ENCODE measurements at places on chromosomes 11 and 22.

- H3K36me3 ChIP-seq = no peaks in the 10 kb centered on the region
- no peaks in the 10 kb centered on the region for H3K27me3 ChIP-seq
Observed at GRCh38 chr11:42025121-42025803, 565.8 kb upstream of the LRRC4C start.

GRCh38 chr11:126772267-126772666 is 228.3 kb downstream of the KIRREL3 start:
- no peak overlapping the region for H3K27ac ChIP-seq
- DNase-seq = no peak
- H3K4me1 ChIP-seq = no peaks in the 10 kb centered on the region
- no peak overlapping the region for H3K4me3 ChIP-seq
- H3K27me3 ChIP-seq = no peaks in the 10 kb centered on the region

DNA sequence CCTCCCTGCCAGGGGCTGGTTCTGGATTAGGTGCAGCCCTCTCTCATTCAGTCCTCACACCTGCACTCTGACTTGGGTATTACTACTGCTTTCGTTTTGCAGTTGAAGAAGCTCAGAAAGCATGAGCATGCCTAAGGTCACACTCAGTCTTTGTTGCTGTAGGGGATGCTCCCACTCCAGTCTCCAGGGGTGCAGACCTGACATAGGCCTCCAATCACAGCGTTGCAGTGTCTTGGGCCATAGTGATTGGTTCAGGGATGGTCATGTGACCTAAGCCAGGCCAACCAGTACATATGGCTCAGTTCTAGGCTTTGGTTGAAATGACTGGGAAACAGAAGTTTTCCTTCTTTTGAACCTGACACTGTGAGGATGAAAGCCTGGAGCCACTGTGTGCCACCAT is 61.7 kb downstream of the FBXO7 start:
- no peak for DNase-seq
- no peak overlapping the region for H3K27ac ChIP-seq
- no peak overlapping the region for H3K4me3 ChIP-seq
- H3K27me3 ChIP-seq = peaks cover 6% of the 10 kb centered on the region
- no peaks in the 10 kb centered on the region for H3K36me3 ChIP-seq

GRCh38 chr11:86706338-86707131 is 34.1 kb upstream of the ME3 start:
- H3K27me3 ChIP-seq = peaks cover 31% of the 10 kb centered on the region
- DNase-seq = no peak
- no peaks in the 10 kb centered on the region for H3K36me3 ChIP-seq

DNA sequence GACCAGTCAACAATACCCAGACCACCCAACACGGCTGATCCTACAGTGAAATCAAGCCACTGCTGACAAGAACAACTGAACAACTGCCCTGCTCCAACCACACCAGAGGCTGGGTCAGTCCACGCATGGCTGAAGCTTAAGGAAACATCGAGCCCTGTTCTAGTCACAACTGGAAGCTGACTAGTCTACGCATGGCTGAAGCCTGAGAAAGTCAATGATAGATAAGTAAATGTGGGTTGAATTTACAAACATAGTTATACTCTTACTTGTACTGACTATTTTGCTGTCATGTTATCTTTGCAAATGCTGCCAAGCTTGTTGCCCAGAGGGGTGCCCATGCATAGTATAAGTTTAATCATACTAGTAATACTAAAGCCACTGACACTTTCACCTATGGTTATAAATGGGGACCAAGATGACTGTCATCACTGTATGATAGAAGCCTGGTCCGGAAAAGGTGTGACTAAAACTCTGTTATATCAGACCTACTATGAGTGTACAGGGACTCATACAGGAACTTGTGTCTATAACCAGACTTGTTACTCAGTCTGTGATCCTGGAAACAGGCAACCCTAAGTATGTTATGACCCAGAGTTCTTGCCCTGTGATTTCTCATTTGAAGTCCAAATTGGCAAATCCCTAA is 43.4 kb upstream of the GLYAT start:
- H3K4me3 ChIP-seq = no peak overlapping the region
- no peak for DNase-seq
- H3K4me1 ChIP-seq = peaks cover 2% of the 10 kb centered on the region
- no peak overlapping the region for H3K27ac ChIP-seq
- peaks cover 2% of the 10 kb centered on the region for H3K27me3 ChIP-seq

DNA sequence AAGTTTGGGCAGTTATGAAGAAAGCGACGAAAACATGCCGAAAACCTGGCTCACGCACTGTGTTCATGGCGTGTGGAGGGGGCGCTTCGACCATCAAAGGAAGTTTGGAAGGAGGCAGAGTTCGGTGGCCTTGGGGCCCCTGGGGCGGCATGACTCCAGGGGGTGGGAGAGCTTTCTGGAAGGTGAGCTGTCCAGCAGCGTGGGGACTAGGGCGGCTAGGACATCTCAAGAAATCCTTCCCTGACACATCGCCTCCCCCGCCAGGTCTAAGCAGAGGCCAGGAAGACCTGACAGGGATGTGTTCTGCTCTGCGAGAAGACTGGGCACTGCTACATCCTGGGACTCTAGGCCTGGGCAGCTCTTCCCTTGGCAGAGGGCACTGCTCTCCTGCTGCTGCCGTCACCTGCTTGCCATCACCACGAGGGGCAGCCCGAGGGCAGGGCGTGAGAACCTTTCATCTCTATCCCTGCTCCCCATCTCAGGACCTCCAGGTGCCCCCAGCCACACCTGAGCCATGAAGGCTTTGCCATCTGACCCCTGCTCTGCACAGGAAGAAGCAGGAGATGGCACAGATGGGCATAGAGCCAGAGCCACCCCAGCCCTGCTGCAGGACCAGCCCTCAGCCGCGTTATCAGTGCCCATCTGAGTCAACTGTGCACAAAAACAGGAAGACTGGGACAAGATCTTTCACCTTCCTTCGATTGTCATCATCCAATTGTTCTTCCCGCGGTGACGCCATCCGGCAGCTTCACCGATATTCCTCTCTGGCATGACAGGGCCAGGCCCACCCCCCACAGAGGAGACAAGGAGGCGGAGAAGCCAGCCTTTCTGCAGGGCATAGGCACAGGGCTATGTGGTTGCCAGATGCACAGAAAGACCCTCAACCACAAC is 12.7 kb downstream of the LINC01488 start:
- H3K4me3 ChIP-seq = no peak overlapping the region
- peaks cover 1% of the 10 kb centered on the region for H3K4me1 ChIP-seq
- no peaks in the 10 kb centered on the region for H3K27me3 ChIP-seq
- no peak overlapping the region for H3K27ac ChIP-seq

- H3K27me3 ChIP-seq = no peaks in the 10 kb centered on the region
- no peak overlapping the region for H3K4me3 ChIP-seq
- no peak for DNase-seq
- no peak overlapping the region for H3K27ac ChIP-seq
- peaks cover 20% of the 10 kb centered on the region for H3K4me1 ChIP-seq
Observed at GRCh38 chr11:72226701-72227100, 2.1 kb downstream of the INPPL1 start.

DNA sequence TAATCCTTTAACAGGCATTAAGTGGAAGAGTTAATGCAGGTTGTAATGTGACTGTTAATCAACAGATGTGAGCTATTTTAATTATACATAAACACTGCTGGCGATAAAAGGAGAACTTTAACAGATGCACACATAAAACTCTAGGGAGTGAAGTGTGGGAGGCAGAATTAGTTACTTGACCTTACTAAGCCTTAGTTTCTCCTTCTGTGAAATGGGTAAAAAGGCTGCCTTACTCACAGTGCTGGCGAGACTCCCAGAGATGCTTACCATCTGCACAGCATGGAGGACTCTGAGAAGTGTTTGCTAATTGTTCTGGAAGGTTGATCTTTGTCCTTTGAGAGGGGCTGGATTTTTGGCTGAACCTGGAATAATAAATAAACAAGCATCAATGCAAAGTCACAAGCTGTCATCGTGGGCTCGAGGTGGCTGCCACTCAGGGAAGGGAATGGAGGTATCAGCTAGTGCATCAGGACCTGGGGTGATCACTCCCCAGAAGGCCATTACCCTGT is 58.6 kb upstream of the MPEG1 start:
- DNase-seq = no peak
- H3K36me3 ChIP-seq = no peaks in the 10 kb centered on the region
- peaks cover 16% of the 10 kb centered on the region for H3K4me1 ChIP-seq

GRCh38 chr11:100152766-100153165 is 534.3 kb upstream of the ARHGAP42 start:
- H3K4me1 ChIP-seq = no peaks in the 10 kb centered on the region
- no peak overlapping the region for H3K27ac ChIP-seq
- no peak for DNase-seq
- no peaks in the 10 kb centered on the region for H3K27me3 ChIP-seq
- no peak overlapping the region for H3K4me3 ChIP-seq

DNA sequence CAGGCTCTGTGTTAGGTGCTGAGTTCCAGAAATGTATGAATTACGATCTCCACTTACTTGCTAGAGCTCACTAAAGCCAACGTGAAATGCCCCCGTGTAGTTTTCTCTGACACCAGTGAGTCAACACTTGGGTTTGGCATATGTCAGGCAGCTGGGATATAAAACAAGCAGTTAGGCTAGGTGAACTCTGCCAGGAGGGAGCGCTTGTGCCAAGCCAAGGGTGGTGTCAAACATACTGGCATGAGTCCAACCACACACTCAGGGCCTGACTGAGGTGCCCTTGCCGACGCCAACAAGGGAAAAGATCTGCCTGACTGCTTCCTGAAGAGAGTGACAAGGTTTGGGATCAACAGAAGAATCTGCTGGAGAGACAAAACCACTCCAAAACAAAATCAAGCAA is 167.8 kb upstream of the NARS2 start:
- no peaks in the 10 kb centered on the region for H3K36me3 ChIP-seq
- H3K27ac ChIP-seq = no peak overlapping the region
- H3K4me3 ChIP-seq = no peak overlapping the region
- H3K4me1 ChIP-seq = no peaks in the 10 kb centered on the region
- peaks cover 9% of the 10 kb centered on the region for H3K27me3 ChIP-seq

DNA sequence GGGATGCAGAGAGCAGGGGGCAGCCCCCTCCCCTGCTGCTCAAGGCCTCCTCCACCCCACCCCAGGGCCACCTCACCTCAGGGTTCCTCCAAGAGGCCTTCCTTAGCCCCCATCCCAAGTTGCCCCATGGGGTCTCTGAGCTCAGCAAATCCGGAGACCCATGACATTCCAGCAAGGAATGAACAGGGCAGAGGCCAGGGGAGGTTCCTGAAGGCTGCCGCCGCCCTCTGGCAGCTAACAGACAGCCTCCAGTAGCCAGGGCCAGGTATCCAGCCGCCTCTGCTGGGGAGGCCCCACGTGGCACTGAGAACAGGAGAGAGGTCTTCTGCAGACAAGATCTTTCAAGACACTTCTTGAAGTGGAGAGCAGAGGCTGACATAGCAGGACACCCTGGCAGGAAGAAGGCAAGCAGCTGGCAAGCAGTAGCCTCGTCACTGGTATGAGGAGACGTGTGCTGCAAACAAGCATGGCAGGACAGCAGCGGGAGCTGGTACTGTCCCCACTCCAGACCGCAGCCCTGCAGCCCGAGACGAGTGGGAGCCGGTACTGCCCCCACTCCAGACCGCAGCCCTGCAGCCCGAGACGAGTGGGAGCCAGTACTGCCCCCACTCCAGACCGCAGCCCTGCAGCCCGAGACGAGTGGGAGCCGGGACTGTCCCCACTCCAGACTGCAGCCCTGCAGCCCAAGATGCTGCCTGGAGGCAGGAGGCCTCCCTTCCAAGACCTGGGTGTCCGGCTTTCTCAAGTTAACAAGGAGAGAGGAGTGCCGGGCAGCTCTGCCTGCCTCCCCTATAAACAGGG is 190.6 kb downstream of the IGLL1 start:
- no peak overlapping the region for H3K4me3 ChIP-seq
- no peaks in the 10 kb centered on the region for H3K4me1 ChIP-seq
- no peak for DNase-seq

GRCh38 chr22:38839686-38840085 is 4.1 kb downstream of the NPTXR start:
- no peaks in the 10 kb centered on the region for H3K36me3 ChIP-seq
- H3K4me3 ChIP-seq = no peak overlapping the region
- no peak overlapping the region for H3K27ac ChIP-seq
- H3K4me1 ChIP-seq = peaks cover 5% of the 10 kb centered on the region
- H3K27me3 ChIP-seq = peaks cover 34% of the 10 kb centered on the region

DNA sequence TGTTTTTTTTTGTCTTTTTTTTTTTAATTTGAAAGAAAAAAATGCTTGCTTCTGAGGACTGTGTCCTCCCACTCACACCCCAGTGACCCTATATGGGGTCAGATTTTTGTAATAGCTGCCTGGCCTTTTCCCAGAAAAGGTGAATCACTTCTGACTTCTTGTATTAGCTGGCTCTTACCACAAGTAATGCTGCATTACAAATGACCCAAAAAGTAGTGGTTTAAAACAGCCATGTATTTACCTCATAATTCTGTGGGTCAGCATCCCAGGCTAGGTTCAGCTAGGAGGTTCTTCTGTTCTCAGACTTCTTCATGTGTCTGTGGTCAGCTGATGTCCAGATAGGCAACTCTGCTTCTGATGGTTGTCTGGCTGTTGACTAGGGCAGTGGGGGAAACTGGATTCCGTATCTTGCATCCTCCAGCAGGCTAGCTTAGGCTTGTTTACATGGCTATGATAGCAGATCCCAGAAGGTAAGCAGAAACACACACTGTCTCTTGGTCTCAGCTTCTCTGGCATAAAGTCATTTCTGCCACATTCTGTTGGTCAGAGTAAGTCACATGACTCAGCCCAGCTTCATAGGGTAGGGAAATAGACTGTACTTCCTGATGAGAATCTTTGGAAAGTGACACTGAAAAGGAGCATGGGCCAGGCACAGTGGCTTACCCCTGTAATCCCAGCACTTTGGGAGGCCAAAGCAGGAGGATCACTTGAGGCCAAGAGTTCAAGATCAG is 19.5 kb downstream of the LHFPL7 start:
- peaks cover 15% of the 10 kb centered on the region for H3K27me3 ChIP-seq
- peaks cover 2% of the 10 kb centered on the region for H3K4me1 ChIP-seq
- H3K36me3 ChIP-seq = no peaks in the 10 kb centered on the region

DNA sequence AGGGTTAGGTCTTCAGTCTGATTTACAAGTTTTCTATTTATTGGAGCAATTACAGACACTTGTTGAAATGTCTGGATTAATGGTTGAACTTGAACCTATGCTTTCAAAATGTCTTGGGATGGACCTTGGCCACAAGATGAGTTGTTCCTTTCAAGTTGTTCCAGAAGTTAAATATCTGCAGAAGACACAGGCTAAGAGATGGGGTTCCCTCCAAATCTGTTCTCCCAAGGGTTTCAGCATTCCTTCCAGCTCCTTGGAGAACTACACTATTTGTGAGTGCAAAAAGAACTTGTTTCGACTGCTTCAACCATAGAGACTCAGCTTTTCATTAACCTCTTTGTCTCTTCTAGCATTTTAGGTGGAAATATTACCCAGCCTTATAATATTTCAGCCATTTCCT is 189.0 kb upstream of the BLID start:
- H3K4me3 ChIP-seq = no peak overlapping the region
- H3K36me3 ChIP-seq = no peaks in the 10 kb centered on the region
- H3K27ac ChIP-seq = no peak overlapping the region
- no peak for DNase-seq

Measured in activated naive CD8-positive, alpha-beta T cell treated with anti-CD3 and anti-CD28 coated beads, Interleukin-2, amount 10 ng/mL, durations not matched to agents 7 days and 5 days (primary cell).